ENCODE measurements at places on chromosomes 16 and 17.

DNA sequence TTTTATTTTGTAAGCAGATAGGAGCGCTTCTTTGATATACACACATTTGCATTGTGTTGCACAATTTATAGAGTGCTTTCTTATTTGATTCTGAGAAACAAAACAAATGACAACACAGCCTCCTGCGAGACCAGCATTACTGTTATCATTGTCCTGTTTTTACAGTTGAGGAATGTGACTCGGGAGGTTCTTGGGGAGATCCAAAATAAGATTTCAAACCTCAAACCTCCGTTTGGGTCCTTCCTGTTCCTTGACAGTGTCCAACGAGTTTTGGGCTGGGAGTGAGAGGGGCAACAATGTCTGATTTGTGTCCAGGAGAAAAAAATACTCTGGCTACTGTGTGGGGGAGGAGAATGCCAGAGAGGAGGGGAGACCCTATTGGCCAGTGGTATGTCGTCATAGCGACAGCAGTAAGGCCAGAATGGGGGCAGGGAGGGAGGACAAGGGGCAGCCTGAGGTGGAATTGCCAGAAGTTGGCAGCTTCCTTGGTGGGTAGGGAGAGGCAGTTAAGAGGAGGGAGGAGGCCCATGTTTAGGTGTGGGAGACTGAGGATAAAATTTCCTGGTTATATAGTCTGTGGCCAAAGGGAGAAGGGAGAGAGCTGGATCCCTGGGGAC is 45.5 kb downstream of the TMEM132E start:
- DNase-seq: no peak

DNA sequence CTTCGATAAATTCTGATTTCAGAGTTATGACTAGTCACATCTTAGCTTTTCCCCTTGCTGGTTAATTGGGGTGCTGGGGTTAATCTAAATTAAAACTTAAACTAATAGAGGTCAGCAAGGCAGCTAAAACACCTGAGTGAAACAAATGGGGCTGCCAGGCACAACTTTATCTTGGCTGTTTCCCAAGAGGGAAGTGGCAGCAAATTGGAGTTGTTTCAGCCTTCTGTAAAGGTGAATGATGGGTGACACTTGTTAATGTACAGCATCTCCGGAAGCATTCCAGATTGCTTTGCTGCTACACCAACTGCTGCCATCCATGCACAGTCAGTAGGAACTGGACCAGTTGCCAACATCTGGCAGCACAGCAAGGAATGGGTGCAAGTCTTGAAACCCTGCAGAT is 43.9 kb downstream of the AATF start:
- DNase-seq: no peak

GRCh38 chr17:78716292-78716691 is 65.8 kb downstream of the CYTH1 start:
- DNase-seq: no peak

DNA sequence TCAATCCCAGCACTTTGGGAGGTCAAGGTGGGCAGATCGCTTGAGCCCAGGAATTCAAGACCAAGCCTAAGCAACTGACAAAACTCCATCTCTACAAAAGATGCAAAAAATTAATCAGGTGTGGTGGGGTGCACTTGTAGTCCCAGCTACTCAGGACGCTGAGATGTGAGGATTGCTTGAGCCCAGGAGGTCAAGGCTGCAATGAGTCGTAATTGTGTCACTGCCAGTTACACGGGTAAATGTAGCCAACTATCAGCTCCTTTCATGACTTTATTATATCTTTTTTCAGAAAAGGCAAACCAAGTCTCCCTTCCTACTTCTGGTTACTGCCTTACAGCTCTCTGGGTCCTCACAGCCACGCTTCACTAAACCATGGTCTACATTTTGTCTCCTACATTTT is 4.0 kb downstream of the SDF2 start:
- no peak for DNase-seq
